ENCODE measurements at places on chromosomes 5 and 9.

DNA sequence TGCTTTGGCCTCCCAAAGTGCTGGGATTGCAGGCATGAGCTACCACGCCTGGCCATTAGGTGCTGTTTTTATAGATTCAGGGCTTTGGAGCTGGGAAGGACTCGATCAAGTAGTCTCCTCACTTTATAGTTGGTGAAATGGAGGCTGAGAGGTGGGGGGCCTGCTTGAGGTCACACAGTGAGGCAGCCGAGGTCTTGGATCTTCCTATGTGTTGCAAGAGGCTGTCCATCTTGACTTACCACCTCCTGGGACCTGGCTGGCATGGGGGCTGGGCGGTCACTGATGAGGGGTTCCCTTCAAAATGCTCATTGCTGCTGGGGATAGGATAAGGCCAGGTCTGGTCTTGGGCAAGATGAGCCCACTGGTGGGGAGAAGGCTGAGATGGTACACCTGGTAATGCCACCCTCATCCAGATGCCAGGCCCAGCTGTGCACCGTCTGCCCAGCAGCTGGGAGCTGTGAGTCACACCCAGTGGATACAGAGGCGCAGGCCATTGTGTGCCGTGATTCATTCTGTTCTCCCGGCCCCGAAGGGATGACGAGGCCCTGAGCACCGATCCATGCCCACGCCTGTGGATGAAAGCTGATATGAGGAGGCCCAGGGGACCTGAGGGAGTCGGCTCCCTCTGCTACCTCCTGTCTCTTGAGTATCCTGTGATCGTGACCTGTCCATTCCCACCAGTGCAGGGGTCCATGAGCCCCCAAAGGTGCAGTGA lies 10.5 kb upstream of the NDST1 start:
- no peak for DNase-seq

DNA sequence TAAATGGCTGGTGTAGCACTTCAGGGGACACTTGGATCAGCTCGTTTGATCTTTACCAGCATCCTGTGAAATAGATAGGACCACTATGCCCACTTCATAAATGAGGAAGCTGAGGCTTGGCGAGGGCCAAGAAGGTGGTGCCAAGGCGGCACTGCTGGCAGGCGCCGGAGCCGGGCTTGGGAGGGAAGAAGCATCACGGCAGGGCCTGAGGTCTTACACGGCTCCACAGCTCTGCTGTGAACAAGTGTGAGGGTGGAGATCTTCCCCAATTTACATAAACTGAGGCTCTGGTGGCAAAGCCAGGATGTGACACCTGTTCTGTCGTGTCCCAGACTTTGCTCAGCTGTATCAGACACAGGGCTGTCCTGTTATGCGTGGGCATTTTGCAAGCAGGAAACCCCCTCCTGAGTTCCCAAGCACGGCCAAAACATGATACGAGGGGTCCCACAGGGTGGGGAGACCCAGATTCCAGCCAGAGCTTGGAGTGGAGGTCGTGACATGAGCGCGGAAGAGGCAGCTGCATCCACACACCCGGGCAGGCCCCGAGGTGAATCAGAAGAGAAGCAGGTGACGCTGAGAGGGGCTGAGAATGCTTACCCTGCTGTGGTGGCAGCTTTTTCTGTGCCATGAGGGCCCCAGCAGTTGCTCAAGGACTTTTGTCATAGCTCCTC lies 117.5 kb upstream of the BOD1 start:
- DNase-seq = no peak

GRCh38 chr5:527646-528628 lies 3.7 kb upstream of the SLC9A3 start:
- DNase-seq = no peak

DNA sequence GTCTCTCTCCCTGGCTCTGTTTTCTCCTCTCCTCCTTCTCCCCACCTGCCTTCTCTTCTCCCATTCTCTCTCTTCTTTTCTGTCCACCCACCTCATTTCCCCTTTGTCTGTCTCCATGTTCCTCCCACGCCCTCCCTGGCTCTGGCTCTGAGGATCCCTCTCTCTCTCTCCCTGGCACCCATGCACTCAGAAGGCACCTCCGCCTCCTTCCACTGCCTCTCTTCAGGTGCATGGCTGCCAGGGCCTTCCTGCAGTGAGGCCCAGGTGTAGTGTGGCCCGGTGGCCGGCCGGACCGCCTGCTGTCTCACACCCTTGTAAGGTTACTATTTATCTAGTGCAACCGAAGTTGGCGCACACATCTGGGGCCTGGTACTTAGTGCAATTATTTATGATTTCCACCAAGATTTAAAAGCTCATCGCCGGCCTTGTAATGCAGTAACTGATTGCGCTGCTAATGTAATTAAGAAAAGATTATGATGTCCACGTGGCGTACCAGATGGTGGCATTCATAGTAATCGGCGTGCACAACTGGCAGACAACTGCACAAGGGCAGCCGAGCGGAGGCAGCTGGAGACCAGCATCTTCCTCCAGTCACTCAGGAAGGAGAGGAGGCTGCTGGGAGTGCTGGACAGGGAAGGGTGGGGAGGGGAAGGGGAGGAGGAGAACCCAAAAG lies 50.4 kb upstream of the MVB12B start:
- DNase-seq = no peak

- no peak for DNase-seq
Observed at GRCh38 chr5:137453483-137454080, 45.5 kb downstream of the SPOCK1 start.

DNA sequence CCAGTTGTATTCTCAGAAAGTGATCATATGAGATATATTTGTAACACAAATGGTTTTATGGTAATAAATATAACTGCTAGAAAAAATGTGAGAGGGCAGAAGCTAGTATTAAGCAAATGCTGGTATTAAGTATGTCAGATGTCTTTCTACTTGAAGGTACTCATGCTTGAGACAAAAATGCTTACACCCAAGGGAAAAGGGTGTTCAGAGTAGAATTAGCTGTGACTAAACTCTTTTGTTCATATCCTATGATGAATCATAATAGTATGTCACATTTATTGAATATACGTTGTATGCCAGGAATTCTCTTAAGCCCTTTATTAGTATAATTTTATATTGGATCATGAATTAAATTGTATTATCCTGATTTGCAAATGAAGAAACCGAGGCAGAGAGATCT lies 2.2 kb downstream of the ADGRV1 start:
- DNase-seq = no peak

- no peak for DNase-seq
Observed at GRCh38 chr5:93717162-93717561, 24.2 kb downstream of the POU5F2 start.

- DNase-seq = no peak
Observed at GRCh38 chr5:118902656-118903438, 85.5 kb downstream of the DTWD2 start.

DNA sequence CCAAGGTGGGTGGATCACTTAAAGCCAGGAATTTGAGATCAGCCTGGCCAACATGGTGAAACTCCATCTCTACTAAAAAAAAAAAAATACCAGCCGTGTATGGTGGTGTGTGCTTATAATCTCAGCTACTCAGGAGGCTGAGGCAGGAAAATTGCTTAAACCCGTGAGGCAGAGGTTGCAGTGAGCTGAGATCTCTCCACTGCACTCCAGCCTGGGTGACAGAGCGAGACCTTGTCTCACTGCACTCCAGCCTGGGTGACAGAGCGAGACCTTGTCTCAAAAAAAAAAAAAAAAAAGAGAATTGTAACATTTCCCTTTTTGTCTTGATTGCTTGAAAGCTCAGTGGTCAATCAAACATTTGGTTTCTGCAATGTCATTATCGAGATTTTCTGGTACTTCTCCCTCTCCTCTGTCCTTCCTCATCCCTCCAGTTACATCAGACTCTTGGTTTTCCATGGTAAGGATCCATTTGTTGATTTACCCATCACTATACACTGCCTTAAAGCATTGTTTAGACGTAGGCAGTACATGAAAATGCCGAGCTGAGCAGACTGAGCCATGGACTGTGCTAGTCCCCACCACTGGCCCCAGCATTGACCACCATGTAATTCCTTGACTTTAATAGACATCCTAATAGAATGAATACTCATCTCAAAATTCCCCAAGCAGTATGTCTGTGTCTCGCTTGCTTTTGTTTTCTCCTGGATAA lies 11.5 kb upstream of the AIF1L start:
- DNase-seq = no peak

DNA sequence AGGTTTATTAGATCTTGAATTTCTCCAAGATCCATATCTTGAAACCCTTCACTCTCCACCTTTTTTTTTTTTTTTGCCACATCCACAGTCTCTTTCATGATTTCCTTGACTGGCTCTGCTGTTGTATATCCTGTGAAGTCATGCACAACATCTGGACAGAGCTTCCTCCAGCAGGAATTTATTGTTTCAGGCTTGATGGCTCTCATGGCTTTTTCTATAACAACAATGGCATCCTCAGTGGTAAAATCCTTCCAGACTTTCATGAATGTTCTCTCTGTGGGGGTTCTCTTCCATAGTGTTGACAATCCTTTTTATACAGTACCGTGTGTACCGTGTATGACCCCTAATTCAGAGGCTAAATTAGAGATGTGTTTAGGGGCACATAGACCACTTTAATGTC lies 24.0 kb downstream of the RANBP17 start:
- no peak for DNase-seq

DNA sequence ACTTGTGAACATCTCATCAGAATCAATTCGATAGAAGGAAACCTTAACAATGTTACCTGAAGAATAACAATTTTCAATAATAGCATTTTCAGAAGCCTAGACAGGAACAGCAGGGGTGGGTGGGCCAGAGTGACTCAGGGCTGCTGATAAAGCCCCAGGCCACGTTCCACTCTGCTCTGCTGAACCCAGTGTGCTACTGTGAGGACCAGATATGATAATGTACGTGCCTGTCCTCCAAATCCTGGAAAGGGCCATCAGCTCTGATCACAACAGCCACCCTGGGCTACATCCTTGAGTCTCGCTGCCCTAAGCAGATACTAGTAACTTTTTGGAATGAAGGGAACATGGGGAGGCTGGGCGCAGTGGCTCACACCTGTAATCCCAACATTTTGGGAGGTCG lies 91.3 kb downstream of the PRRT1B start:
- no peak for DNase-seq

- no peak for DNase-seq
Observed at GRCh38 chr5:23071682-23072081, 218.5 kb upstream of the CDH12 start.

GRCh38 chr9:87223392-87224246 lies 274.0 kb upstream of the DAPK1 start:
- DNase-seq = no peak

DNA sequence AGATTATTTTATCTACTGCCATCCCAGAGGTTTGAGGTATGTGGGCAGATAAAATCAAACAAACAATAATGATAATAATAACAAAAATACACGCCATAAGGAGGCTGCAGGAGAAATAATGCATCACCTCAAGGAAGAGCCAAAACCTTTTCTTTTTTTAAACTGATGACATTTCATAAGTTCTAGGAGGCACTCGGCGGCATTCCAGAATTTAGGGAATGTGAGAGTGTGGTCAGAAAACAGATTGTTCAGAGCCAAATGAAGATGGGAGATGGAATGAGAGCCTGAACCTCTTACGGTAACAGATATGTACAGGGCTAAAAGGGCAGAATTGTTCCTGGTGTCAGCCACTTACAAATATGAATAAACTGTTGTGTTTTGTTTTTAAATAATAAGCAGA lies 615.0 kb upstream of the CHD1 start:
- no peak for DNase-seq

DNA sequence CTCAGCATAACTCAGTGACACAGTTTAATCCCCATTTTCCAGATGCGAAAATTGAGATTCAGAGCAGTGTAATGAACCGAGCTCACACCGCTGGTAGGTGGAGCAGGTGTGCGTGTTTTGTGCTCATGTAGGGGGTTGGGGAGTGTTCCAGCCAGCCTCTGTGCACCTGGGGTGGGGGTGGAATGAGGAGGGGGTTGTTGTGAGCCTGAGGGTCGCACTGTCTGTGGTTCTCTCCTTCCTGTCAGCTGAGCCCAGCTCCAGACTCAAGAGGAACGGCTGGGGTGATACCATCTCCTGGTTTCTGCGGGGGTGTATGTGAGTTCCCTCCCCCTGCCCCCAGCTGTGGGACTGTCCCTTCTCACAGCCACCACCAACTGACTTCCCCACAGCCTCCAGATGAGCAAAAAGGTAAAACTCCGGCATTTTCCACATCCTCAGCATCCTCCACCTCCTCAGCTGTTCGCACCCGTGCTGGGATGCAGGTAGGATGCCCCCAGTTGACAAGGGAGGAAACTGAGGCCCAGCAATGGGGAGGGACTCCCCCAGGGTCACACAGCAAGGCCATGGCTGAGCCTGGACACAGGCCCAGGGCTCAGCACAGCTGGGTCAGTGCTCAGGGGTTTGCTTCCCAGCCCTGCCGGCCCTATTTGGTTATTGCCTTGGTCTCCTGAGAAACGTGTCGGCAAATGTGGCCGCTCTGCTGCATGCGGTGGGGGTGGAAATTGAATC lies 2.1 kb downstream of the SH2D3C start:
- no peak for DNase-seq

DNA sequence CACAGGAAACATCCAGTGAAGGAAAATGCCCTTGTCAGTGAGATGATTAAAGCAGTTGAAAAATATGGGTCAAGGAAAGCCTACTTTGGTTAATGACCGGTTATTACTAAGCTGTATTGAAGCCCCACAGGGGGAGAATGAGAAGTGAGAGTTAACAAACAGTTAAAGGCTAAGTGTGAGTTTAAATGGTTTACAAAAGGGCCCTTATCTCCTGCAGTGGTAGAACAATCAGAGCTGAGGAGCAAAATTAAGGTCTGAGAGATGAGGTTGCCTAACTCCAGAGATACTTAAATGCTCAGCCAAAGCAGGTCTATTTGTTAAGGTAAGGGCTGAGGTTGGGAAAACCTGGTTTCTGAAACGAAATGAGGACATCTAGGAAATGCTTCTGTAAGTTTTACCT lies 75.1 kb upstream of the FER start:
- no peak for DNase-seq

DNA sequence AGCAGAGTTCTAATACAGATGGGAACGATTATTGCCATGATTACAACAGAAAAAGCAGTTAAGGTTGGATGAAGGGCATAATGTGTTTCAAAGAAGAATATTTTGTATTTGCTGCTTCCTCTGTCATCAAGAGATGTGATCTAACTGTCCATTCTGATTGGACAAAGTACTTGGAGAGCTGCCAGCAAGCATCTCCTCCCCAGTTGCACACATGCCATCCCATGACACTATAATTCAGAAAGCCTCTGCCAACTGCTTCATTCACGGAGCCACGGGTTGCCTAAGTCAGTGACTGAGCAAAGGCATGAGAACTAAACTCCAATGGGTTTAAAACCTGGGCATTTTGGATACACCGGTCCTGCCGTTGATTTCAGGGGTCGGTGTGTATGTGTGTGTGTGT lies 253.8 kb downstream of the CRB2 start:
- no peak for DNase-seq

DNA sequence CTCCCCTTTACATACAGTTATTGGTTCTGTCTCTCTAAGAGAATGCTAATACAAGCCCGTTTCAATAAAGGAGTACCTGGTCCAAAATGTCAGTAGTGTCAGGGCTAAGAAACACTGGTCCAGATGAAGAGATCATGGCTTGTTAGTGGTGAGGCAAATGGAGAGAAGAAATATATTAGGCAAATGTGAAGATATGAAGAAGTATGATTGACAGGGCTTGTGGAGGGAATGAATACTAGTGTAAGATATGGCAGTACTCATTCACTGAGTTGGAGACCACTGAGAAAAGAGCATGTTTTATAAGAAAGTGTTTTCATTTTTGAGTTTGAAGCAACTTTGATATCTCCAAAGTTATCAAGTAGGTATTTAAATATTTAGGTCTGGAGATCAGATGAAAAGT lies 290.5 kb upstream of the MEF2C start:
- no peak for DNase-seq

- DNase-seq = no peak
Observed at GRCh38 chr5:160333721-160334120, 21.4 kb upstream of the CCNJL start.

Data from hypothalamus (tissue), 51 donors.